Lower leg skin (tissue), 4 donors: ENCODE measurements at places on chromosomes 1 and 21. TPM values are rescaled to one million over a fixed set of nuclear protein-coding genes. Genes with fewer than 3 reads are reported as not detected.

DNA sequence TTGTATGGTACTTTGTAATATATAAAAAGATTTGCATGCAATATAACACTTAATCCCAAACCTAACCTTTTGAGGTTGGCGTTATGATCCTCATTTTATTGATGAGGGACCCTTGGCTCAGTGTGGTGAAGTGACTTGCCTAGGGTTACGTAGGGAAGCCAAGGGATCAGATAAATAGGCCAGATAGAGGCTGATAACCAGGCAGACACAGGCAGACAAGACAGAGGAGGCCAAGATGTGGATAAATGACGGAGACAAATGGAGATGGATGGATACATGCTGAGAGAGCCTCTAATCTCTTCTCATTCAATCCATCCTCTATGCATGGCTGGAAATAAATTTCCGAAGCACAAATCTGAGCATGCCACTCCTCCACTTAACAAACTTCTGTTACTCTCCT, 136.9 kb upstream of the SPATA6 start:
- no peak for DNase-seq

- DNase-seq: no peak
Measured at GRCh38 chr1:94614168-94614815, 72.7 kb upstream of the F3 start.

RGL1 gene
- 15.1 TPM for total RNA-seq

GRCh38 chr1:34444516-34444915, 267.8 kb downstream of the C1orf94 start:
- DNase-seq: no peak

- peak; percentile 69 for DNase-seq
Measured at GRCh38 chr1:201302163-201303152, 19.2 kb downstream of the PKP1 start.

GRCh38 chr1:6471970-6472368, 6.0 kb upstream of the TNFRSF25 start:
- no peak for DNase-seq
